T-helper 9 cell (primary cell): ENCODE measurements at places on chromosomes 2 and 18.

GRCh38 chr2:127940641-127941040 lies 54.9 kb upstream of the AMMECR1L start:
- DNase-seq: no peak

- DNase-seq: no peak
Measured at GRCh38 chr2:14866736-14867352, 234.3 kb downstream of the LRATD1 start.

- no peak for DNase-seq
Measured at GRCh38 chr2:38720613-38721241, 30.4 kb downstream of the SRSF7 start.

GRCh38 chr2:121489284-121489683 lies 41.4 kb upstream of the RNU4ATAC start:
- no peak for DNase-seq

DNA sequence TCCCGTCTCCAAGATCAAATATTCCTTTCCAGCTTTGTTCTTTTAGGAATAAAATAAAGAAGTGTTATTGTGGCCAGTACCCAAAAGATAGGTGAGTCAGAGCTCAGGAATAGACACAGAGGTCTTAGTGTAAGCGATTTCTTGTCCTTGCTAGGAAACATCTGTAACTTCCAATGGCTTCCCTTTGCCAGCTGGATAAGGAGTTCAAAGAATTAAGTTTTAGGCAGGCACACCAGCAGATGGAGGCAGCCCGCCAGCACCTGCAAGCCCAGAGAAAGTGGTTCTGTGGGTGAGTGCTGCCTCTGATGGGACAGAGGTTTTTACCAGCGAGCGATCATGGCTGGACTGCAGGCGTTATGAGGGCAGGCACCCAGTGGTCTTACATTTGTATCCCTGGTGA lies 125.4 kb downstream of the MGAT5 start:
- DNase-seq: no peak

DNA sequence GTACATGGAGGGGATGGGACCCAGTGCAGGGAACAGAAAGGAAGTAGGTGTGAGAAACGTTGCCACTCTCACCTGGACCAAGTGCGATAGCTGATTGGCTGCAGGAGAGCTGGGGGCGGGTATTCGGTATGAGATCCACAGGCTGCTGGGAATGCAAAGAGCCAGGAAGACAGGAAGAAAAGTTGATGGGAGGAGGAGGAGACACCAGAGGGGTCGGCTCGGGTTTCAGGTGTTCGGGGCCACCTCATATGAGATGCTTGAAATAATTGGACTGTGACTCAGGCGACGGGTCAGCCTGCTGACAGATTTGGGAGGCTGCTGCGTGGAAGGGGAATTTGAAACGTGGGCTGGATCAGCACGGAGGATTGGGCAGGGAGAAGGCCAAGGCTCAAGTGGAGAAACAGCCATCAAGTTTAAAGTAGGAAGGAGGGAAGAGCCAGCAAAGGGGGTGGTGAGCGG lies 65.1 kb downstream of the MRPS9 start:
- DNase-seq: no peak

GRCh38 chr2:136327162-136327852 lies 209.4 kb upstream of the CXCR4 start:
- peak; percentile 67 for DNase-seq

DNA sequence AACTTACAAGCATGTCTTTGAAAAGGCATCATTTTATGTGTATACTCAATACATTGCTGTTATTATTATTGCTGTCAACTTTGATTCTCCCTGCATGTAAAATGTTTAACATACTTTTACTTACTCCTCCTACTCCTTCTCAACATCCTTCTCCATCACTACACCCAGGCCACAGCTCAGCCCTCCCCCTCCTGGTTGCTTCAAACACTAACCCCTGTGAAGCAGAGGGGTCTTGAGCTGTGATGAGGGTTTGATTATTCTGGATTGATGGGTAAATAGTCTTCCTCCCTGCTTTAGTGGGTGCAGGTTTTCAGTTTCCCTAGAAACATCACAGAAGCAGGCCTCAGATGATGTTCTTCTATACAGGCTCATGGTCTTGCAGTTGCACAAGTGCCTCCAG lies 221.0 kb downstream of the OSR1 start:
- no peak for DNase-seq

DNA sequence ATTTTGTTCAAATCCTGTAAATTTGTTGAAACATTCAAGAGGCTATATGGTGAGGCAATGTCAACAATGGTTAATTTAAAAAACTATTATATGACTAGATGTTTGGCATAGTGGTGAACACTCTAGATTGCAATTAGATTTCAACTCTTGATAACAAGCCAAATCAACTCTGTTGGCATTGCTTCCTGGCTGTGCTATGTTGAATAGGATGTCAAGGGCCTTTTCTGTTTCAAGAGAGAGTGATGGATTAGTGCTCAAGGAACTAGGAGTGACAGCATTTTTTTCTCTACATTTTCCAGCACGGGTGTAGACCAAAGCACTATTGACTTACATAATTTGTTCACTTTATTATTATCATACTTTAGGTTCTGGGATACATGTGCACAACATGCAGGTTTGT lies 172.4 kb upstream of the KCNH7 start:
- DNase-seq: no peak

DNA sequence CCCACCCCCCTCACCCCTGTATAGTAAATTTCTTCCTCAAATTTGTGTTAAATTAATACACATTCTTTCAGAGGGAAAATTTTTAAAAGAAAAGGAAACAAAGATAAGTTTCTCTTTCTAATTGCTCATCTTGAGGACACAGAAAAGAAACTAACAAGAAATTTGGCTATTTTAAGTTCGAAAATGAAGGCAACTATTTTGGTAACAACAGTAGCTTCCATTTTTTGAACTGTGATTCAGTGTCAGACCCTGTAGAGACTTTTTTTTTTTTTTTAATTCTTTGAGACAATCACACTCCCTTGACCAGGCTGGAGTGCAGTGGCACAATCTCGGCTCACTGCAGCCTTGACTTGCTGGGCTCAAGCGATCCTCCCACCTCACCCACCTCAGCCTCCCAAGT lies 194.9 kb downstream of the SS18 start:
- DNase-seq: no peak

GRCh38 chr2:105376789-105377240 lies 22.0 kb downstream of the FHL2 start:
- no peak for DNase-seq

DNA sequence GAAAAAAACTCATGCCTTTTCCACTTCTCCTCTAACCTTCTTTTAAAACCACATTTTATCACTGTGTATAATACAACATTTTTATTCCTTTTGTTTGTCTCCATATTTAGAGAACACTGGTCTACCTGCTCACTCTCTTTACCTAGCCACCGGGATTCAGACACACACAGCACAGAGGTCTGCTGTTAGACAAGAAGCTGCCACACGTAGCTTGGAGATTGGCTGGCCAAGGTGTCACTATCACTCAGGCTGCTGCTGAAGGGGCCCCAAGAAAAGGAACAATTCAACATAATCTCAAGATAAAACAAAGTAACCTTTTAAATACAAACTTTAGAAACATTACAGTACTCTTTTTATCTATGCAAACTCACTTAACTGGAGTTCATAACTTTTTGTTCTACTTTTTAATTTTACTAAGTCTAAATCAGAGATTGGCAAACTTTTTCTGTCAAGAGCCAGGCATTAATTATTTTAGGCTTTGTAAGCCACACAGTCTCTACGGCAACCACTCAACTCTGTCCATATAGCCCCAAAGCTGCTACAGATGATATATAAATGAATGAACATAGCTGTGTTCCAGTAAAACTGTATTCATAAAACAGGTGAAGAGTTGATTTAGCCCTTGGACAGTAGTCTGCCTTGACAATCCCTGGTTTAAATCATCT lies 25.8 kb downstream of the FEZ2 start:
- no peak for DNase-seq

DNA sequence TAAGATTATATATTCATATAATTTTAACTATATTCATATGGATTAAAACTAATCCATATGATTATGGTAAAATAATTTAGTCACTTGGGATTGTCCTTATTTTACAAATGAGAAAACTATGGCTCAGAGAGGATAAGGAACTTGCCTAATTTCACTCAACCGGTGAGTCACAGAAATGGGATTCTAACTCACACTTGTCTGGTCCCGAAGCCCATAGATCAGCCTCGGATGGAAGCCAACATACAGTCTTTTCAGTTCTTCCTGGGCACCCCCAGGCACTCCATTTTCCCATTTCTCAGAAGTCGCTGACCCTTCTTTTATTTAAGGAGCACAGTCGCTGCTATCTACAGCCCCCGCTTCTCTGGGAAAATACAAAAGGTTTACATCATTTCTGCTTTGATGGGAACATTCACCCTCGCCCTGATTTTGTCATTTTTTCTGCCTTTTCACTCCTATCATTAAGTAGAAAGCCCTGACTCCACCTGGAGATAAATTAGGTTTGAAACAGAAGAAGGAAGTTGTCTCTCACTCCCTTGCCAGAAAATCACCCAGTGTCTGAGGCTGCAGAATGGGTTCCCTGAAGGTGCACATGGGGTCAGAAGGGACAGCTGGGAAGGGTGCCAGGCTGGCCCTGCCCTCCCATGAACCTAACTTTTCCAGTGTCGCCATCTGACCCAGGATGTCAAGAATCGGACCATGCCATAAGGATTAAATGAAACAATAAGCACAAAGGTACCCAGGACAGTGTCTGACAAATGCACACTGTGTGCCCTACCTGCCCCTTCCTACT lies 36.6 kb downstream of the CYP1B1 start:
- no peak for DNase-seq

GRCh38 chr18:11726556-11726955 lies 37.5 kb downstream of the GNAL start:
- DNase-seq: no peak

DNA sequence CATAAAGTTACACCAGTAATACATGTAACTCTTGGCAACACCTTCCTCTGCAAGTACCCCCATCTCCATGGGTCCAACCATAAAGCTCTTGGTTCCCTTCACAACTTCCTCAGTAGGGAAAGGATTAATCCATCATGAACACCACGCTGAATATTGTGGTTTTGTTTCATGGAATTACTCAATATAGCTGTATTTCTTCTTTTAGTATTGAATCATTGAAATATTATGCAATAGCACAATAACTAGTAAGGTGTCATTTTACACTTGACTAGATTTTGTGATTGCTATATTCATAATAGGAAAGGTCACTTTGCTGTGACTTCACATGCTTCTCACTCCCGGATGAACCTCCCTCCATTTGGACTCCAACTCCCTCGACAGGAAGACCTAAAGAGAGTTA lies 29.7 kb upstream of the PID1 start:
- DNase-seq: no peak

GRCh38 chr2:240225660-240226475 lies 85.4 kb upstream of the OTOS start:
- no peak for DNase-seq

- no peak for DNase-seq
Measured at GRCh38 chr2:125837128-125837527, 818.8 kb upstream of the GYPC start.

- no peak for DNase-seq
Measured at GRCh38 chr2:61645911-61646310, 107.8 kb upstream of the XPO1 start.

DNA sequence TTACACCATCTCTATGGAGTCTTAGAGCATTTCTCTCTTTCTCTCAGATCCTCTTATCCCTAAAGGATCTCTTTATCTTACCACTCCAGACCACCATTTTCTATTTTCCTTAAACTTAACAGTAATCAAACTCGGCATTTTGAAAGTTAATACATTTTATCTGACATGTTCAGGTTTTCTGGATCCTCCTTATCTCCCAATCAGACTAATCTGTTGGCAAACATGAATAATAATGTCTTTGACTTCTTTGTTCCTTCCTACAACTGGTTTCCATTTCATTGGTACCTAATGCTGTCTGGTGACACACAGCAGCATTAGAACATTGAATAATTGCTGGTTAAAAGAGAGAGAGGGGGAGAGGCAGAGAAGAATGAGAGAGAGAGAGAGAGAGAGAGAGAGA lies 932.1 kb upstream of the FSHR start:
- no peak for DNase-seq

- DNase-seq: no peak
Measured at GRCh38 chr2:198880421-198880820, 577.3 kb downstream of the SATB2 start.

- DNase-seq: no peak
Measured at GRCh38 chr2:100986157-100986556, 15.9 kb upstream of the RPL31 start.

- DNase-seq: no peak
Measured at GRCh38 chr2:70362661-70363060, 60.8 kb upstream of the FAM136A start.

DNA sequence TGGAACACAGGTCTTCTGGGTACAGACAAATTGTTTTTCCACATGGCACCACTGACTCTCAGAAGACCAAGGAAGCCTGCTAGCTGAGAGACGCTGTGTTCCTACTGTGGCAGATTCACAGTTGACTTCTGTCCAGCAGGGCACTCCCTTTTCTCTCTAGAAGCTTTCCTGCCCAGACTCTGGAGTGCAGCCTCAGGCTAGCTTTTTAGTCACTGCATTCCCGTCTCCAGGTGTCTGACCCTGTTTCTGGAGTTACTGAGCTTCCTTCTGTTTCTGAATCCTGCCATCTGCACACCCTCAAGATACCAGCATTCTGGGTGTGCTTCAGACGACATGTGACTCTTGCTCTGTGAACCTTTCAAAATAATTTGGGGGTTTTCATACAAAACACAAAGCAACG lies 125.1 kb downstream of the TMEM200C start:
- no peak for DNase-seq

GRCh38 chr2:106577255-106577651 lies 90.1 kb downstream of the CD8B2 start:
- DNase-seq: no peak
